ENCODE measurements at places on chromosomes 2 and 18.

DNA sequence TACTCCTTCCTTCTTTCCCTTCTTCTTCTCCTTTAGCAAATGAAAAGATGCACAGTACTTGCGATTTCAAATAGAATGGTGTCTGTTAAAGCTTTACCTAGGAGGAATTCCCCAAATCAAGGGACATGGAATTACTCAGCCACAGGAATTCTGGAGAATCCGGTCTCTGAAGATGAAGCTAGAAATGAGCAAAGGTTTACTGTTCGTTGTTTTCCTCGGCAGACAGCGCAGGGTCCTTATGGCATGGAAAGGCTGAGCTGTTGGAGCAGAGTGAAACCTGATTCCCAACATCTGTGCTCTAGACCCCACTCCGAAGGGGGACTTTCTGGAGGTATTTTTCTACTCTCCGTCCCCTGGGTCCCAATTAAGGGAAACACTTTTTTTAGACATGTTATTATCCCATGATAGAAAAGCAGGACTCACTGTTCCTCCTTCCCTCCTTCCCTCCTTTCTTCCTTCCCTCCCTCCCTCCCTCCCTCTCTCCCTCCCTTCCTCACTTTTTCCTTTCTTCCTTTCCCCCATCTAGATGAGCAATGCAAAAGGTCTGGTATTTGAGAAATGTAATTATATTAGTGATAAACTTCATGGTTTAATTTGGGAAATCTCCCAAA is 47.1 kb downstream of the CDCA7 start:
- DNase-seq, result no peak

GRCh38 chr2:53711271-53711780 is 56.3 kb upstream of the CHAC2 start:
- DNase-seq, result no peak

- no peak for DNase-seq
Measured at GRCh38 chr2:126837966-126838715, 60.5 kb upstream of the TEX51 start.

DNA sequence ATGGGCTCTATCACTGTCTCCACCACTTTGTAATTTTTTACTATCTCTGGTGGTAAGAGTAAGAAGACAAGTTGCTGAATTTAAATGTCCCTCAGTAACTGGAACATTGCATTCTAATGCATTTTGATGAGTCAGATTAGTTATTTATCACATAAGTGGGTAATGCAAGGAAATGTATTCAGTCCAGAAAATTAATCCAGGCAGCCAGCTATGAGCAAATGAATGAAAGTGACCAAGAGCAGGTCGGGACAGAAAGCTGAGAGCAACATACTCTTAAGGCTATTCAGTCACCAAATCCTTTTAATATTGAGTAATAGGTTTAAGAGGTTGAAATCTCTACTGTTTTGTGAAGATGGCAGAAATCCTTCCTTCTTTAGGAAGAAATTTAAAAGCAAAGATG is 265.5 kb upstream of the PARD3B start:
- DNase-seq, result no peak

DNA sequence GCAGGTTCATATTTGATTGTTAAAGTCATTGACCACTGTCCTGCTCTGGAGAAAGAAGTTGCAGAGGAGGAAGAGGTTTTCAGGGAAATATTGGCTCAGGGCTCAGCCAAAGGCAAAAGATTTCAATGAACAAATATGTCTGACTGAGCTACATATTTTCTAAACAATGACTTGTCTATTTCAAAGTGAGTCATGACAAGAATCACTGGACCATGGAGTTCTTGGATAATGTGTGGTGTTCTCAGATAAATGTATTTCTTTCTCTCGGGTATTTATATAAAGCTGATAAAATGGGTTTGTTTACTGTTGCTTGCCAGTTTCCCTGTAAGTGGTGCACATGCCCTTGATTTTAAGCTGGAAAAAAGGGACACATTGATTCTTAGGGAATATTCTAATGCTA is 34.3 kb upstream of the RMP24 start:
- no peak for DNase-seq

DNA sequence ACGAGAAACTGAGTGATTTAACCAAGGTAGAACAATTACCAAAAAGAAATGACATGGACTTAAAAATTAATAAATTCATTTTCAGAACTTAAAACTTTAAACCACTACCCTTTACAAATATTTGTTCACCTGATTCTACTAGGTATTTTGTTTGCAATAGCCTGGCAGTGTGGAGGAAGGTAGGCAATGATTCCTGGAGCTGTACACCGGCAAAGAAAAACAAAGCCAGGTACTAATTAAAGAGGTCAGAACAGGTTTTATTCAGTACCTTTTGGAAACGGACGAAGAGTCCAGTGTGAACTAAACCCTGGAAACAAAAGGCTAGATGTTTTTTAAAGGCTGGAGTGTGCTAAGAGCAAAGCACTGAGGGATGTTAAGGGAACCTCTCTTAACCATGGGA is 561.3 kb upstream of the FSHR start:
- DNase-seq, result no peak

DNA sequence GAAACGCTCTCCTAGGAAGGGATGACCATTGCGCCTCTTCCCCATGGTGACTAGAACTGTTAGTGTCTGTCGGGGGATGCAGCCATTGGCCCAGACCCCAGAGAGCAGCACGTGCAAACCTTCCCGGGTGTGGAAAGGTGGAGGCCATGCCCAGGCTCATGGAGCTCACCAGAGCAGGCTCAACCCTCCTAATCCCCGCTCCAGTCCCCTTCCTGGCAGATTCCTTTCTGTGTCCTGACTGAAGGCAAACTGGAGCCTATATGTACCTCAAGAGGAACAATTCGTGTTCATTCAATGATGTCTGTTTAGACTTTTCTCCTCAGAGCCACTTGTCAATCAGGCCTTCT is 94.4 kb downstream of the RHOB start:
- DNase-seq, result no peak

DNA sequence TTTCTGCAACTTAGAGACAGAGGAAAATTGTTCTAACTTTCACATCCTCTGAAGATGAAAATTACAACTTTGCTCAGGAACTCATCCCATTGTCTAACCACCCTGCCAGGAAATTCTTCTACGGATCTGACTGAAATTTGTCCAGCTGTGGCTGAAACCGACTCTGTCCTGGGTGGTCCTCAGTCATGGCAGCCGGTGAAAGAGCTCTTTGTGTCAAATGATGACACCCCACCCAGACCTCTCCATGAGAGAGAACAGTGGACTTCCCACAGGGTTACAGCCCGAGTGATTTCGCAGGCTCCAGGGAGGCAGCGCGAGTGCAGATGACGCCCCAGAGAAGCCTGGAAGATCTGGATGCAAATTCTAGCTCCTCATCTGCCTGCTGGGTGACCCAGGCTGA is 65.1 kb upstream of the TRIB2 start:
- DNase-seq, result no peak

GRCh38 chr2:36615222-36615621 is 17.3 kb upstream of the FEZ2 start:
- DNase-seq, result no peak

- no peak for DNase-seq
Measured at GRCh38 chr2:207975921-207976320, 49.4 kb downstream of the PLEKHM3 start.

GRCh38 chr2:60297296-60298005 is 256.0 kb downstream of the BCL11A start:
- no peak for DNase-seq

- DNase-seq, result no peak
Measured at GRCh38 chr2:184534986-184535385, 63.3 kb upstream of the ZNF804A start.

DNA sequence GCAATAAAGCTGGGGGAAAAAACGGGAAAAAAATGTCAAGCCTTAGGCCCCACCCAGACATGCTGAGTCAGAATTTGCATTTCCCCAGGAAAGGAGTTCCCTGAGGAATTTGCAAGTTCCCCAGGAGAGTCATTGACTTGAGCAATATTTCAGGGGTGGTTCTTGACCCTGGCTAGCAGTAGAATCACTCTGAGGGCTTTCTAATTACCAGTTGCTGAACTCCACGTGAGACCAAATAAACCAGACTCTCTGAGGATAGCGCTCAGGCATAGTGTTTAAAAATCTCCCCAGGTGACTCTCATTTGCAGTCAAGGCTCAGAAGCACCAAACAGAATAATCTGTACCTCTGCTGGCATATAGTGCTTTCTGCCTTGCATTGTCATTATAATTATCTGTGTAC is 48.7 kb downstream of the C1QL2 start:
- DNase-seq, result no peak

GRCh38 chr2:77664491-77664890 is 142.3 kb upstream of the LRRTM4 start:
- no peak for DNase-seq

- DNase-seq, result no peak
Measured at GRCh38 chr2:170155723-170156253, 22.2 kb upstream of the MYO3B start.

GRCh38 chr2:129087133-129087813 is 768.6 kb upstream of the HS6ST1 start:
- no peak for DNase-seq

- no peak for DNase-seq
Measured at GRCh38 chr2:236180831-236181453, 12.8 kb upstream of the GBX2 start.

DNA sequence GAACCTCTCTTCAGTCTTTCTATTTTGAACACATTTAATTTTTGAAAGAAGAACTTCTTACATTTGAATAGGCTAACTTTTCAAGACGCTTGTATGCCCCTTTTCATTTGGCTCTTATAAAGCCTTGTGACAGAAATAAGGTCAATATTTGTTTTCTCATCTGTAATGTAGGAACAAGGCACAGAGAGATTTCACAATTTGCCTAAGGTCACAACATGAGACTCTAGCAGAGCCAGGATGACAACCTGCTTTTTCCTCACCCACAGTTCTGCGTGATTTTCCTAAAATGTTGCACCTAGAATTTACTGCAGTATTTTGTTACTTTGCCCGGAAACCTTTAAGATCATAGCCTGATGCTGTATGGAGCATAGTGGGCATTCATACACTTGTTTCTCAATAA is 67.4 kb downstream of the TXNL1 start:
- no peak for DNase-seq

DNA sequence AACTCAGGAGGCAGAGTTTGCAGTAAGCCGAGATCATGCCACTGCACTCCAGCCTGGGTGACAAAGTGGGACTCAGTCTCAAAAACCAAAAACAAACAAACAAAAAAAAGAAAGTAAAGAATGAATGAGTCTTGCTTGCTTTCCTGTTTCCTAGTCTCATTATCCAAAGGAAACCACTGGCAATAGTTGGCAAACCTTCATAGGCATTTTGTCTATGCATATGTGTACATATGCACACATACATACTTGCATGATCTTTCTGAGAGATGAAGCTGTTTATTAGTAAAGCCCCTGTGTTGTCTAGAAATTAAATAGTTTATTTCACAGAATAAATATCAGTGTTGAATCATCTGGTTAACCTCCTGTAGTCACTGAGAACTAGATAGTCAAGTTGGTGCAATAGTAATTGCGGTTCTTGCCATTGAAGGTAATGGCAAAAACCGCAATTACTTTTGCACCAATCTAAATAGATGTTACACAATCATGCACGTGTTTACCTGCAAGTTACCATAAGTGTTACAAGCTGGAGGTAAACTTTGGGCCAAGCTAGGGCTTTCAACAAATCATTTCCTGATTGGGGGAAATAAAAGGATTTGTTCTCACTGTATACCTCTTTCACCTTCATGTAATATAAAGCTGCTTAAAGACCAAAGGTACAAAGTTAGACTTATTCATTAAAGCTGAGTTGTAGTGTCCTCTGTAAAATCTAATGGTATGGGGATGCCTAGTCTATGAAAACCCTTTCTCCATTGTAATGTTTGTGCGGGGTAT is 24.7 kb downstream of the SLC20A1 start:
- DNase-seq, result no peak

DNA sequence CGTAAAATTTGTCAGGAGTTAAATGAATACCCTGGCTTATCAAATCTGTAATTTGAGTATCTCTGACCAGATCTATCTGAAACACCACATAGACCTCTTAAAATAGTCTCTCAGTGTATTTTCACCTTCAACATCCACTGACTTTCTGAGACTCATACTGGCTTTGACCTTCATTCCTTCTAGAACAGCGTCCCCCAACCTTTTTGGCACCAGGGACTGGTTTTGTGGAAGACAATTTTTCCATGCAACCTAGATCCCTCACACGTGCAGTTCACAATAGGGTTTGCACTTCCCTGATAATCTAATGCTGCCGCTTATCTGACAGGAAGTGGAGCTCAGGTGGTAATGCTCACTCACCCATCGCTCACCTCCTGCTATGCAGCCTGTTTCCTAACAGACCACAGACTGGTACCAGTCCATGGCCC is 3.2 kb downstream of the NBAS start:
- DNase-seq, result no peak

DNA sequence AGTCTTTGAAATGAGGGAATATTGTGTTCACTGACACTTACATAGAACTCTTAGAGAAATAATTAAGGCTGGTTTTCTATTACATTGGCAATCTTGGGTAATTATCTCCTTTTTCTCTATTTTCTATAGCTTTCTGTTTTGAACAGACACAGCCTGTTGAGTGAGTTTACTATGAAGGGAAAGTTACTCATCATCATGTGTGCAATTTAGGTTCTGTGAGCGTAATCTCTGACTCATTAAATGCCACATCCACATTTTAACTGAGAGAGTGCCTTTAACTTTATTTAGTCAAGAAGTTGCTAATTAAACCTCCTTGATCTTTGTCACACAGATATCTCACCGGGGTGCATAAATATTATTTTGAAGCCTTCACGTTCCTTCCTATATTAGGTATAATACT is 174.0 kb upstream of the SLC8A1 start:
- DNase-seq, result no peak

DNA sequence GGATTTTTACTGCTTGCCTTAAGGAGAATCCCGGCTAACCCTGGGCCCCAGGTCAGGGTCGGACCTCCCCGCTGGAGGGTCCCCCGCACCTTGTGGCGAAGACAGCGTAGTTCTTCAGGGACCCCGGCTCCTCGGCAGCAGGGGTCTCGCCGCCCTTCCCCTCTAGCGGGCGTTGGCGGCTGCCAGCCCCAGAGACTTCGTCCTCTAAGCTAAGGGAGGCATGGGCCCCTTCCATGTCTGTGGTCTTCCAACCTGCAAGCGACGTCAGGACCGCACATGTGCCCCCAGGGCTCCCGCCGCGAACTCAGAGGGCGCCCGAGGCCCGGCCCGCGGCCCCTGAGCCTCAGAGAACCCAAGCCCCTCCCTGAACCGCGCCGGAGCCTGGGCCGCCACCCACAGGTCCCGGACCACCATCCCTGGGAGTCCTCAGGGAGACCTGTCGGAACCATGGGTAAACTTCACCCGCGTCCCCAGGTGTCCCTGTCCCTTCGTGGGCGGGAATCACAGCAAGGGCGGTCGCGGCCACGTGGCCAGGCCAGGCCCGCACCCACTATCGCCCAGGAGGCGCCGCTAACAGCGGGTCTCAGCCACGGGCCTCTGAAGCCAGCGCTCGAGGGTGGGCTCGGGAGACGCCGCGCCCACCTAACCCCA is 562 bp downstream of the ANKMY1 start:
- DNase-seq, result no peak

GRCh38 chr2:190486037-190486623 is 48.4 kb downstream of the NEMP2 start:
- no peak for DNase-seq
